ENCODE measurements at places on chromosomes 3 and 15.
A peak's percentile ranks its signal among the peaks of the same experiment; 100 is the strongest.

DNA sequence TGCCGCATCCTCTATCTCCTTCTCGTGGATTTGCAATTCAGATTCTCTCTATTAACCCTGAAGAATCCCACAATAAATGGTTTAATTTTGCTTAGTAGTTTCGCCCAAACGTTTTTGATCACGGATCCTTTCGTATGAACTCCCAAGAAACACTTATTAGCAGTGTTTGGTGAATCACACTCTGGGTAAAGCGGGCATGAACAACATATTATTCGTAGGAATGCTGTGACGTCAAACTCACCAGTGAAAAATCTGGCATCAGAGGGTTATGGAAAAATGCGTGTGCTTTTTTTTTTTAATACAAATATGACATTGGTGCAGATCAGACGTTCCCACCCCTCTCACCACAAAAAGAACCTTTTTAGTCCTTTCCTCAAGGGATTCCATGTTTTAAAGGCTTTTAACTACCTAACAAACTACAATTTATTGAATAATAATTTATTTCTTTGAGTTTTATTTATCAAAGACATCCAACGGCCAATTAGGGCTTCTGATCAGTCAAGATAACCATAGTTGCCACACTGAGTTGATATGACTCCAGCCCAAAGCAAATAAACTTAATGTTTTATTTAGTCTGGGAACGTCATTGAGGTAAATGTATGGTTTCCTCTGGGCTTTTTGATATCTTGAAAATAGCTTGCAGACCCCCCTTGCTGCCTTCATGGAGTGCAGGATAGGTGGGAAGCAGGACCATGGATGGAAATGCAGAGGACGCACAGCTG is 45.5 kb upstream of the CGNL1 start:
- H3K27ac ChIP-seq: no peak overlapping the region
- no peak overlapping the region for H3K4me3 ChIP-seq
- DNase-seq: no peak
- H3K4me1 ChIP-seq: no peaks in the 10 kb centered on the region
- H3K36me3 ChIP-seq: no peaks in the 10 kb centered on the region

DNA sequence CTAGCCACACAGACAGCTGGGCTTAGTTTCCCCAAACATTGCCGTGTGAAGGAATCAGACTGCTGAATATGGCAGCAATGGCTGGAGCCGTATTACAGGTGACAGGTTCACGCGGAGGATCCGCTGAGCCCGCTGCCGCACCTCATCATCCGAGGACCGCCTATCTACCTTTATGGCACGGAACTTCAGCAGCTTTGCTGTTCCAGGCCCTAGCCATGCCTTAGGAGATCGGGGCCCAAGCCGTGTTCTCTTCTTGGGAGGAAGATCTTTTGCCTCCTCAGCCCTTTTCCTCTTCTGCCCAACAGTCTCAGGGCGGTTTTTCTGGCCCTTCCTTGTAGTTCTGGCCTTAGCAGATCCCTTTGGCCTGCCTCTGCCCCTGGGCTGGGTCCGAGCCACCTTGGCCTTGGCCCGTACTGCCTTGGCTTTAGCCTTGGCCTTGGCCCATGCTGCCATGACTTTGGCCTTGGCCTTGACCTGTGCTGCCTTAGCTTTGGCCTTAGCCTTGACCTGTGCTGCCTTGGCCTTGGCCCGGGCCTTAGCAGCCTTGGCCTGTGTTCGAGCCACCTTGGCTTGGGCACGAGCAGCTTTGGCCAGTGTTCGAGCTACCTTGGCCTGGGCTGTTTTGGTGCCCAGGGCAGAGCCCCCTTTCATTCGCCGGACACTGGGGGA is 3.2 kb downstream of the CCDC71 start:
- no peak for DNase-seq
- no peak overlapping the region for H3K4me3 ChIP-seq
- peaks cover 10% of the 10 kb centered on the region for H3K4me1 ChIP-seq

GRCh38 chr15:68729789-68730411 is 90.8 kb downstream of the ANP32A start:
- no peak for DNase-seq
- H3K4me3 ChIP-seq: no peak overlapping the region
- no peak overlapping the region for H3K27ac ChIP-seq

- no peak overlapping the region for H3K27ac ChIP-seq
- peaks cover 13% of the 10 kb centered on the region for H3K36me3 ChIP-seq
- DNase-seq: no peak
- H3K27me3 ChIP-seq: no peaks in the 10 kb centered on the region
- H3K4me1 ChIP-seq: no peaks in the 10 kb centered on the region
- H3K4me3 ChIP-seq: no peak overlapping the region
Measured at GRCh38 chr3:13318626-13319470, 101.3 kb downstream of the NUP210 start.

GRCh38 chr3:9033867-9034266 is 70.6 kb upstream of the RAD18 start:
- no peaks in the 10 kb centered on the region for H3K4me1 ChIP-seq
- H3K36me3 ChIP-seq: no peaks in the 10 kb centered on the region
- no peak overlapping the region for H3K27ac ChIP-seq
- no peak overlapping the region for H3K4me3 ChIP-seq

- no peaks in the 10 kb centered on the region for H3K36me3 ChIP-seq
- H3K27me3 ChIP-seq: no peaks in the 10 kb centered on the region
- peak overlapping the region; percentile 50 for H3K4me3 ChIP-seq
- H3K4me1 ChIP-seq: peaks cover 26% of the 10 kb centered on the region
Measured at GRCh38 chr3:119292666-119293065, 1.5 kb upstream of the ARHGAP31 start.

DNA sequence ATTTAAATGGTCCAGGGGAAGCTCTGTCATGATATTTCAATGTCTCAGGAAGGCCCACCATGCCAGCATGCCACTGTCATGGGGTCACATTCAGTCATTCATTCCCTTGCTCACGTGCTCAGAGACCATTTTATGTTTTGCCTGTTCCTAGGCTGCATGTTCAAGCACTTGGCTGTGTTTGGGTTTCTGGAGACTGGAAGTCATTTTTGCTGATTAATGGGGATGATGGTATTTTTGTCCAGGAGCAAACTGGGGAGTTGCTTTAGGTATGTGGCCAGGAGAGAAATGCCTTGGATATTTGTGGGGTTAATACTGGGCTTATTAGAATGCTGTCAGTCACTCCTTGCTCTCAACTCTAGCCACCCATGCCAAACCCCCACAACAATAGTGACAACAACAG is 303.5 kb downstream of the PTPRG start:
- H3K4me1 ChIP-seq: no peaks in the 10 kb centered on the region
- H3K27me3 ChIP-seq: no peaks in the 10 kb centered on the region
- DNase-seq: no peak
- H3K4me3 ChIP-seq: no peak overlapping the region
- H3K36me3 ChIP-seq: no peaks in the 10 kb centered on the region
- no peak overlapping the region for H3K27ac ChIP-seq

GRCh38 chr15:77606142-77607034 is 26.3 kb downstream of the LINGO1 start:
- no peak for DNase-seq
- H3K36me3 ChIP-seq: no peaks in the 10 kb centered on the region
- no peaks in the 10 kb centered on the region for H3K27me3 ChIP-seq
- no peaks in the 10 kb centered on the region for H3K4me1 ChIP-seq
- H3K27ac ChIP-seq: no peak overlapping the region

- no peaks in the 10 kb centered on the region for H3K36me3 ChIP-seq
- H3K27me3 ChIP-seq: no peaks in the 10 kb centered on the region
- no peaks in the 10 kb centered on the region for H3K4me1 ChIP-seq
- DNase-seq: no peak
Measured at GRCh38 chr3:122084799-122085198, 29.6 kb downstream of the CD86 start.

DNA sequence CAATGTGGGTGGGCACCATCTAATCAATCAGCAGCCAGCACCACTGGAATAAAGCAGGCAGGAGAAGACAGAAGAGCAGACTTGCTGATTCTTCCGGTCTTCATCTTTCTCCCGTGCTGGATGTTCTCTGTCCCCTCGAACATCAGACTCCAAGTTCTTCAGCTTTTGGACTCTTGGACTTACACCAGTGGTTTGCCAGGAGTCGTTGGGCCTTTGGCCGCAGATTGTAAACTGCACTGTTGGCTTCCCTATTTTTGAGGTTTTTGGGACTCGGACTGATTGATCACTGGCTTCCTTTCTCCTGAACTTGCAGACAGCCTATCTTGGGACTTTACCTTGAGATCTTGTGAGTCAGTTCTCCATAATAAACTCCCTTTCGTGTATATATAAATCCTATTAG is 292.8 kb downstream of the BCHE start:
- H3K27ac ChIP-seq: no peak overlapping the region
- H3K4me3 ChIP-seq: no peak overlapping the region
- H3K4me1 ChIP-seq: no peaks in the 10 kb centered on the region
- no peaks in the 10 kb centered on the region for H3K27me3 ChIP-seq
- DNase-seq: no peak
- no peaks in the 10 kb centered on the region for H3K36me3 ChIP-seq

DNA sequence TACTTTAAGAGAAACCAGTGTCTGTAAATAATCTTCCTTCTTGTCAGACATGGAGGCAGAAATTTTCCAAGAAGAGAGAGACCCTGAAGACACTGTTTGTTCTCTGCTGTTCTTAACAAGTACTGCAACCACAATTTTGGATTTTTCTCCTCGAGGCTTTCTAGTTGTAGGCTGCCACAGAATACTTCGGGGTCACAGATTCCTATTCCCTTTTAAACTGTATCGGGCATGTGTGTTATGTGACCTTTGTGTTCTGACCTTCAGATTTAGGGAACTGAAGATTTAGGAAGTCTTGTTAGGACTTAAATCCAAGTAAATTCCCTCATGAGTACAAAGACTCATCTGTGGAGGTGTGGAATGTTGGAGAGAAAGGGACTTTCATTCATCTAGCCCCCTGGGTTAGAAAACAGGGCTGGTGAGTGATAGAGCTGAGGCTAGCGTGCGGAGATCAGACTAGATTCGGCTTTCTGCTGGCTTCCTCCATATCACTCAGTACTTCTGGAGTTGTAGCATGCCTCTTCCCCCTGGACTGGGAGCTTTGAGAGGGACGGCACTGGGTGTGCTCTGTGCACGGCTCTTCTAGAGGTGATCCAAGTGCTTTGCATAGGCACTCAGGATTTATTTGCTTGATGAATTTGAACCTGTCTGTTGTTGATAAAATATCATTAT is 237.0 kb downstream of the LPP start:
- no peaks in the 10 kb centered on the region for H3K36me3 ChIP-seq
- DNase-seq: no peak
- no peak overlapping the region for H3K4me3 ChIP-seq
- H3K27ac ChIP-seq: no peak overlapping the region
- no peaks in the 10 kb centered on the region for H3K4me1 ChIP-seq
- H3K27me3 ChIP-seq: no peaks in the 10 kb centered on the region

DNA sequence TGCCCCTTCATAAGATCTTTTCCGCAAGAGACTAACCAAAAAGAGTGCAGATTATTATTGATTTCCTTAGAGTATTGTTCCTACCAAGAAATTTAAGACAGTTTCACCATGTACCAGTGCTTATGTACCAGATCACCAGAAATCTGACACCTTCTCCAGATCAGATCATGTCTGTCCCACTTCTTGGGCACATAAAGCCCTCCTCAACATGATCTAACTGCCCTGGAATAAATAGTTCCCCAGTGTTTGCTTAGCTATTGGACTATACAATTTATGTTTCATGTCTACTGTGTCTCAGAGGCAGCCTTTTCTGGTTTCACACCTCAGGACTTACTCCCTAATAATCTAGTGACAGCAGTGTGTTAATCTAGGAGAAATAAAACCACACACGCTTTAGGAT is 46.8 kb downstream of the NME9 start:
- no peak overlapping the region for H3K27ac ChIP-seq
- no peak for DNase-seq
- H3K4me1 ChIP-seq: no peaks in the 10 kb centered on the region
- no peaks in the 10 kb centered on the region for H3K27me3 ChIP-seq

DNA sequence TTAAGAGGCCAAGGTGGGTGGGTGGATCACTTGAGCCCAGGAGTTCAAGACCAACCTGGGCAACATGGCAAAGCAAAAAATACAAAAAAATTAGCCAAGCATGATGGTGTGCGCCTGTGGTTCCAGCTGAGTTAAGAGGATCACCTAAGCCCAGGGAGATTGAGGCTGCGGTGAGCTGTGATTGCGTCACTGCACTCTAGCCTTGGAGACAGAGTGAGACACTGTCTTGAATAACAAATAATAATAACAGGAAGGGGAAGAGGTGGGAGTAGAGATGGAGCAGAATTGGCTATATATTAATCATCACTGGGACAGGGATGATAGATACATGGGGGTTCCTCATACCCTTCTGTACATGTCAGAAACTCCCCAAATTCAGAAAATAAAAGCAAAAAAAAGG is 23.8 kb upstream of the NMB start:
- peaks cover 6% of the 10 kb centered on the region for H3K36me3 ChIP-seq

- no peak overlapping the region for H3K27ac ChIP-seq
- H3K4me3 ChIP-seq: no peak overlapping the region
- no peaks in the 10 kb centered on the region for H3K27me3 ChIP-seq
- H3K36me3 ChIP-seq: no peaks in the 10 kb centered on the region
- H3K4me1 ChIP-seq: no peaks in the 10 kb centered on the region
Measured at GRCh38 chr3:177746337-177746933, 549.2 kb upstream of the TBL1XR1 start.

- no peak for DNase-seq
- H3K27me3 ChIP-seq: no peaks in the 10 kb centered on the region
- no peaks in the 10 kb centered on the region for H3K4me1 ChIP-seq
- no peaks in the 10 kb centered on the region for H3K36me3 ChIP-seq
- H3K27ac ChIP-seq: no peak overlapping the region
- H3K4me3 ChIP-seq: no peak overlapping the region
Measured at GRCh38 chr15:83904107-83905040, 250.5 kb downstream of the ADAMTSL3 start.

- no peak overlapping the region for H3K4me3 ChIP-seq
- no peaks in the 10 kb centered on the region for H3K27me3 ChIP-seq
- DNase-seq: no peak
- H3K27ac ChIP-seq: no peak overlapping the region
- H3K4me1 ChIP-seq: no peaks in the 10 kb centered on the region
- H3K36me3 ChIP-seq: no peaks in the 10 kb centered on the region
Measured at GRCh38 chr3:33885496-33885895, 87.1 kb downstream of the PDCD6IP start.

GRCh38 chr3:53081318-53081717 is 35.4 kb upstream of the SFMBT1 start:
- no peak overlapping the region for H3K4me3 ChIP-seq
- no peaks in the 10 kb centered on the region for H3K27me3 ChIP-seq
- H3K27ac ChIP-seq: no peak overlapping the region
- no peaks in the 10 kb centered on the region for H3K36me3 ChIP-seq
- no peaks in the 10 kb centered on the region for H3K4me1 ChIP-seq
- DNase-seq: no peak

DNA sequence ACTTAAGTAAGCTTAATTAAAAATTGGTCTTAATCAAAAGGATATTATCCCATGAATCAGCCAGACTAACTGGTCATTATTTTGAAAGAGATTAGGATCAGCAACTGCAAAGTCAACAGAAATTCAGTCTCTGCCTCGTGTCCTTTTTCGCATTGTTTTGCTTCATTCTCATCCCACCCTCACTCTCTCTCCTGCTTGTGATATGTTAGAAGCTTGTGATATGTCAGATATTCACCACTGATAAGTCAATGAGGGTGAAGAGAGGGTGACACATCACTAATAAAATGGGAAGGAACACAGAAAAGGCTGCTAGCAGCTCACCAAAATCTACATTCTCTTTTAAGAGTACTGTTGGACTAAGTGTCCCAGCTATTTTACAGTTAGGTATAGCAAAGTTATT is 146.1 kb downstream of the SUCNR1 start:
- no peaks in the 10 kb centered on the region for H3K4me1 ChIP-seq
- H3K4me3 ChIP-seq: no peak overlapping the region
- H3K27me3 ChIP-seq: no peaks in the 10 kb centered on the region
- DNase-seq: no peak
- H3K36me3 ChIP-seq: no peaks in the 10 kb centered on the region
